Karpas-422 (cell line): ENCODE measurements at places on chromosomes 5 and 9. TPM values are rescaled to one million over a fixed set of nuclear protein-coding genes. Genes with fewer than 3 reads are reported as not detected.
A peak's percentile ranks its signal among the peaks of the same experiment; 100 is the strongest.

PCDHAC1 gene
- not detected in 2 replicates for total RNA-seq

- no peak overlapping the region for H3K4me3 ChIP-seq
- H3K36me3 ChIP-seq: no peaks in the 10 kb centered on the region
- H3K27ac ChIP-seq: no peak overlapping the region
- peaks cover 8% of the 10 kb centered on the region for H3K4me1 ChIP-seq
- DNase-seq: no peak
These were observed 575.2 kb downstream of the CCDC171 start for GRCh38 chr9:16128003-16128402.

GRCh38 chr5:163248871-163249270 lies 188.5 kb upstream of the CCNG1 start:
- no peaks in the 10 kb centered on the region for H3K4me1 ChIP-seq
- H3K36me3 ChIP-seq: no peaks in the 10 kb centered on the region
- H3K4me3 ChIP-seq: no peak overlapping the region

- H3K36me3 ChIP-seq: no peaks in the 10 kb centered on the region
- peak; percentile 70 for DNase-seq
- H3K4me3 ChIP-seq: no peak overlapping the region
These were observed 48.0 kb upstream of the DMRT3 start for GRCh38 chr9:928363-929042.

GRCh38 chr5:149153193-149153750 lies 12.0 kb downstream of the ABLIM3 start:
- H3K4me3 ChIP-seq: peak overlapping the region; percentile 17; the same call in 1 of the 2 replicates
- H3K36me3 ChIP-seq: no peaks in the 10 kb centered on the region
- no peaks in the 10 kb centered on the region for H3K27me3 ChIP-seq
- no peak overlapping the region for H3K27ac ChIP-seq
- peaks cover 33% of the 10 kb centered on the region for H3K4me1 ChIP-seq

GRCh38 chr9:83617299-83617698 lies 5.6 kb upstream of the IDNK start:
- H3K27me3 ChIP-seq: no peaks in the 10 kb centered on the region
- no peak overlapping the region for H3K4me3 ChIP-seq
- H3K36me3 ChIP-seq: no peaks in the 10 kb centered on the region
- H3K27ac ChIP-seq: no peak overlapping the region
- peaks cover 14% of the 10 kb centered on the region for H3K4me1 ChIP-seq
